CD4-positive, alpha-beta memory T cell (primary cell): ENCODE measurements at places on chromosomes 2 and 18. TPM values are rescaled to one million over a fixed set of nuclear protein-coding genes. Genes with fewer than 3 reads are reported as not detected.

The CASP8 gene
- 200 TPM for total RNA-seq

The CDC42EP3 gene
- total RNA-seq: 60.9 TPM

The PLGLB2 gene
- total RNA-seq: 3.3 TPM

DNA sequence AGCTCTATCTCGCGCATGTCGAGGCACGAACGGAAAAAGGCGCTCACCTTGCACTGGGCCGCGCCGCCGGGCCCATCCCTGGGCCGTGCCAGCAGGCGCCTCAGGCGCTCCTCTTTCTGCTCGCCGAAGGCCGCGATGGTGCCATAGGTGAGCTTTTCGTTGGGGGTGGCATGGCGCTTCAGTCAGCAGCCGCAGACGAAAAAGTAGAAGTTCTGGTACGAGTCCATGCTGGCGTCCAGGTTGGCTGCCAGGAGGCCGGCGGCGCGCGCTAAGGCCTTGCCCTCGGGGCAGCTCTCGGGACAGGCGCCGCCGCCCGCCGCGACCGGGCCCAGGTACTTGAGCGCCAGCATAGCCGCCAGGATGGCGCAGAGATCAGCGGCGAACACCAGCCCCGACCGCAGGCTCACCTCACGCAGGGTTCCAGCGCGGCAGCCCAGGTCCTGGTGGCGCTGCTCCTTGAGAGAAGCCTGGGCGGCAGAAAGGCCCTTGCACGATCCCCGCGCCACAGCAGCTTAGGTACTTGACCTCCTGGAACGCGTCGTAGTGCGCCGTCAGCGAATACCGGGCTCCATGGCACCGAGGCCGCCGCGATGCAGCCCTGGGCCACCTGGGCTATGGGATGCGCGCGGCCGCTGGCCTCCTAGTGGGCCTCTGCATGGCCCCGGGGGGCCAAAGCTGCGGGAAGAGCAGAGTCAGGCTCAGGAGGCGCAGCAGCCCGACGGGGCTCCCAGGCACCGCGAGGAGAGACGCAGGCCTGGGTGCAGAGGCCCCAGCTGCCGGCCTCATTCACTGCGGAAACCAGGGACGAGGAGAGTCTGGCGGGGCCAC lies 12.8 kb downstream of the ALPG start:
- no peaks in the 10 kb centered on the region for H3K36me3 ChIP-seq
- no peaks in the 10 kb centered on the region for H3K27me3 ChIP-seq
- no peak for DNase-seq
- H3K4me3 ChIP-seq: no peak overlapping the region
- no peak overlapping the region for H3K27ac ChIP-seq

DNA sequence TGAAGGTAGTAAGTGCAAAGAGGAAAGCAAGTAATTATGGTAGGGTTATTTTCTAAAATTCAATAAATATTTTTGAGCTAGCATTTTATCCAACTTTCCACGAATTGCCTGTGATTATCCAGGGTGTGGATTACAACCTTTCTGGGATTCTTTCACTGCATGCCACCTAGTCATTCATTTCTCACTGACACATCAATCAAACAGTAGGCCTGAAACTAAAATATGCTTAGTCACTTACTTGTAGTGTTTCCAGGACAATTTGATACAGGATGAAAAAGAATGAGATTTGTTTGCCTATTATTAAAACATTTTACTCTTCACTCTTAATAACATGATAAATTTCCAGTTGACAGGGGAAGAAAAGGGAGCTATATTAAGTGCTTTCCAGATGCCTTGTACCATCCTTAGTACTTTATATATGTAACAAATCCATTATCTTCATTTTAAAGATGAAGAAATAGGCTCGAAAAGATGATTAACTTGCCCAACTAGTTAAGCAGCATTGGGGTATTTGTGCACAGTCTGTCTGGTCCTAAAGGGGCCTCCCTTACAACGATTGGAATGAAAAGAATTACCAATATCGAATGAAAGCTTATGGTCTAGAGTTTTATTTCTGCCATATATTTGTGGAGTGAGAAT lies 70.4 kb downstream of the KCTD1 start:
- no peak overlapping the region for H3K4me3 ChIP-seq
- no peaks in the 10 kb centered on the region for H3K27me3 ChIP-seq
- no peaks in the 10 kb centered on the region for H3K4me1 ChIP-seq
- DNase-seq: no peak
- no peak overlapping the region for H3K27ac ChIP-seq
- no peaks in the 10 kb centered on the region for H3K36me3 ChIP-seq

- no peaks in the 10 kb centered on the region for H3K27me3 ChIP-seq
- peaks cover 15% of the 10 kb centered on the region for H3K4me1 ChIP-seq
- H3K36me3 ChIP-seq: no peaks in the 10 kb centered on the region
- H3K27ac ChIP-seq: no peak overlapping the region
- no peak overlapping the region for H3K4me3 ChIP-seq
These were observed 16.9 kb downstream of the LCT start for GRCh38 chr2:135820003-135820618.
